Activated T-helper 1 cell treated with anti-CD3 and anti-CD28 coated beads, Interleukin-2, amount 50 U/mL, for 16 hours (primary cell): ENCODE measurements at places on chromosomes 7 and 10.

GRCh38 chr10:29622382-29622922, 12.3 kb downstream of the SVIL start:
- no peak for DNase-seq

GRCh38 chr10:58672845-58673244, 160.2 kb downstream of the BICC1 start:
- DNase-seq: no peak

DNA sequence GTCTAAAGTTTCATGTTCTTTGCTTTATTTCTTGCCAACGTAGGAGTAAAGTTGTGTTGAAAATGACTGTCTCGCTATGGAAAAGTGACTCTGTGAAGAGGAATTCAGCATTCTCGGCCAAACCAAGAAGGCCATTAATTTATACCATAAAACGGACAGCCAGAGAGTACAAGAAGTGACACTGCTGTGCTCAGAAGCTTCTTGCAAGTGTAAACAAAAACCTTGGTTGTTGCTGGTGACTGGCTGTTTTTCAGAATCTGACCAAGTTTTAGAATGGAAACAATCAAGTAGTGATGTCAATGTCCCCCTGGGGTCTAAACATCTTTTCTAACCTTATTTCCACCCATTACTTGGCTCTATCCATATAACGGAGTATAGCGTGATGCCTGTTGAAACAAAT, 201.9 kb downstream of the INHBA start:
- no peak for DNase-seq

- no peak for DNase-seq
These were observed 27.1 kb downstream of the PARP12 start for GRCh38 chr7:140035400-140036223.

DNA sequence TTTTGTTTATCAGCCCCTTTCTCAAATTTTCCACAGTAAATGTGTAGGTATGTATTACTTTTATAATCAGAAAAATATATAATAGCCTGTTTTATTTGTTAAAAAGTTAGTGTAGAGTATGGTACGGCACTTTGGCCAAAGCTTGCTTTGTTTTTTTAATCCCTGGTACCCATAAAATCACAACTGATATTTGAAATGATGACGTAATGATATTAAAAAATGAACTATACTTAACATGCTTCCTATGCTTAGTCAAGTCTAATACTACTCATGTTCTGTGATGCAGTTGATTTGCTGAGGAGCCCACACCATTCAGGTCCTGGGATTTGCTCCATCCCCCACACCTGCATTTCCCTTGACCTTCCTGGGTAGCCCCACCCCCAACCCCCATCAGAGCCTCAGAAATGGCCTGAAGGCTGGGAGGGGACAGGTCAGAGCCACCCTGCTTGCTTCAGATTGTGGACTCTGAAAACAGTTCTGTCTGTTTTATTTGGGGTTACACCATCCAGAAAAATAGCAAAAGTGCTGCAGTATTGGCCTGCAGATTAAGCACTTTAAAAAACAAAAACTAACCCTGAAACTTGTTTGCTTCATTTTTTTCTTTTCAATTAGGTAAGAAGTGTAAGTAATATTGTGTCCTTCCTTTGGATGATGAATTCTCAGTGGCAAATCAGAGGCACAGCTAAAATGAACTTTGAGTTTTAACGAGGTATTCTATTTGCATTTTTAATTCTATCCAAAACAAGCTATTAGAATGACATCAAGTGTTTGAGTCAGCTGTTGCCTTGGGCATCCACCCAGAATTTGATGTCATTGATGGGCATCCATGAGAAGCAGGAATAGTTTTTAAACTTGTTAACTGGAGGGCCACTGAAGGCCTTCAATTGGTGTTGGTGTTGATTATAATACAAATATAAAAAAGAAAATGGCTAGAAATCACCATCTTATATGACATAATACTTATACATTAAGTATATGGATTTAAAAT, 23.3 kb downstream of the PLCE1 start:
- DNase-seq: no peak
